ENCODE measurements at places on chromosomes 1 and 21.

GRCh38 chr1:150237746-150238145 lies 1.8 kb upstream of the ANP32E start:
- DNase-seq, result peak; percentile 11

- DNase-seq, result no peak
Measured at GRCh38 chr1:85577419-85578320, 2.9 kb upstream of the CCN1 start.

GRCh38 chr1:1539310-1540089 lies 924 bp downstream of the TMEM240 start:
- no peak for DNase-seq

DNA sequence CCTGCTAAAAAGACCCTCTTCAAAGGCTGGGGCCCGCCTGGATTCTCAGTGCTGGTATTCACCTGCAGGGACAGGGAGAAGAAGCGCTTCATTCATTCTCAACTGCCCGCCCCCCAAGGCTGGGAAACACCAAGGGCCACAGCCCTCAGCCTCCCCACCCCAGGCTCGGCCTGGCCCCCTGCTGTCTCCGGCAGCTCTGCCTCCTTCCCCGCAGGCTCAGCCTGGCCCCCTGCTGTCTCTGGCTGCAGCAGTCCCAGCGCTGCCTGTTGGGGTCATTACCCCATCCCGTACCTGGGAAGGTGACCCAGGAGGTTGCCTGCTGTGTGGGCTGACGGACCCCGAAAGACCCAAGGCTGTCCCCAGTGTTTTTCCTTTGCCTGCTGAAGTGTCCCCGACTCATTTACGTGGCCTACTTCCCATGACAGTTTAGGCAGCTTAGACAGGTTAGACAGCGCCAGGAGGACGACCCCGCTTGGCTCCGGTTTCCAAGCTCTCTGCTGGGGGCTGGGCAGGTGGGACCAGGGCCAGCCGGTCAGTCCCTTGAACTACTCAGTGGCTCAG lies 22.9 kb upstream of the CLSTN1 start:
- DNase-seq, result no peak

DNA sequence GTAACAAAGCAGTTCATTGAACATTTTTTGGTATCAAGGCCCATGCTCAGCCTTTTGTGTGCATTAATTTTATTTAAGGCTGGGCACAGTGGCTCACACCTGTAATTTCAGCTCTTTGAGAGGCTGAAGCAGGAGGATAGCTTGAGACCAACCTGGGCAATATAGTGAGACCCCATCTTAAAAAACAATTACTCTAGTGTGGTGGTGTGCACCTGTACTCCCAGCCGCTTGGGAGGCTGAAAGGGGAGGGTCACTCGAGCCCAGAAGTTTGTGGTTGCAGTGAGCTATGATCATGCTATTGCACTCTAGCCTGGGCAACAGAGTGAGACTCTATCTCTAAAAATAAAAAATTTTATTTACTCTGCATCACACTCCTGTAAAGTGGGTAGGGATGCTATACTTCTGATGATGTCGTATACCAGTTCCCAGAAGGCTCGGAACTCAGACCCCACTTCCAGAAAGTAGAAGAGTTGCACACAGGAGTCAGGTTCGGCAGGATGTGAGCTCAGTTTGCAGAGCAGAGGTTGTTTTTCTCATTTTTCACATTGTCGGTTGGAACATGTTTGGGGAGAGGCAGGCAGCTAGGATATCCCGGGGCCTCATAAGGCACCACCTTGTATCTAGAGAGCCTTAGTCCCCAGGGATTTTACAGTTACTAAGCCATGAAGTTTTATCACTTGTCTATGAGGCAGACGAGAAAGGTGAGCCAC lies 144.6 kb downstream of the GALNT2 start:
- no peak for DNase-seq

- DNase-seq, result no peak
Measured at GRCh38 chr1:234546890-234547788, 62.8 kb downstream of the IRF2BP2 start.

- no peak for DNase-seq
Measured at GRCh38 chr1:16375521-16376340, 8.7 kb downstream of the SZRD1 start.

Measured in stimulated activated CD4-positive, alpha-beta T cell treated with anti-CD3 and anti-CD28 coated beads, Interleukin-2, amount 100 ng/mL, for 24 hours (primary cell).